ENCODE measurements at places on chromosomes 11 and 22. TPM values are rescaled to one million over a fixed set of nuclear protein-coding genes. Genes with fewer than 3 reads are reported as not detected.

GLYAT gene
- not detected for total RNA-seq

MISFA gene
- 4.2 TPM for total RNA-seq

ABCG4 gene
- total RNA-seq, result not detected

OR5M3 gene
- total RNA-seq, result not detected

CARNS1 gene
- total RNA-seq, result 0.36 TPM

EIF4ENIF1 gene
- 21.4 TPM for total RNA-seq

RPS6KB2 gene
- 30.6 TPM for total RNA-seq

MFNG gene
- total RNA-seq, result 15.3 TPM

FOSL1 gene
- 2.8 TPM for total RNA-seq

MGAT3 gene
- 1.4 TPM for total RNA-seq

CEND1 gene
- total RNA-seq, result 3.0 TPM

PRODH gene
- 3.6 TPM for total RNA-seq

- DNase-seq, result peak; percentile 48
Observed at GRCh38 chr11:70490723-70491558, 92.6 kb downstream of the CTTN start.

GRCh38 chr11:34680918-34681586 lies 60.2 kb downstream of the EHF start:
- no peak for DNase-seq

DNA sequence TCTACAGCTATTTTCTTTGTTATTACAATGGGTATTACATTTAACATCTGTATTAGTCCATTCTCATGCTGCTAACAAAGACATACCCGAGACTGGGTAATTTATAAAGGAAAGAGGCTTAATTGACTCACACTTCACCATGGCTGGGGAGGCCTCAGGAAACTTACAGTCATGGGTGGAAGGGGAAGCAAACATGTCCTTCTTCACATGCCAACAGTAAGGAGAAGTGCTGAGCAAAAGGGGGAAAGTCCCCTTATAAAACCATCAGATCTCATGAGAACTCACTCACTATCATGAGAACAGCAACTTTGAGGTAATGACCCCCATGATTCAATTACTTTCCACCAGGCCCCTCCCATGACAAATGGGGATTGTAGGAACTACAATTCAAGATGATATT lies 16.5 kb upstream of the KMT5B start:
- no peak for DNase-seq

GRCh38 chr22:28761449-28761755 lies 11.1 kb upstream of the CCDC117 start:
- no peak for DNase-seq

- no peak for DNase-seq
Observed at GRCh38 chr11:133618544-133618943, 86.2 kb upstream of the OPCML start.

DNA sequence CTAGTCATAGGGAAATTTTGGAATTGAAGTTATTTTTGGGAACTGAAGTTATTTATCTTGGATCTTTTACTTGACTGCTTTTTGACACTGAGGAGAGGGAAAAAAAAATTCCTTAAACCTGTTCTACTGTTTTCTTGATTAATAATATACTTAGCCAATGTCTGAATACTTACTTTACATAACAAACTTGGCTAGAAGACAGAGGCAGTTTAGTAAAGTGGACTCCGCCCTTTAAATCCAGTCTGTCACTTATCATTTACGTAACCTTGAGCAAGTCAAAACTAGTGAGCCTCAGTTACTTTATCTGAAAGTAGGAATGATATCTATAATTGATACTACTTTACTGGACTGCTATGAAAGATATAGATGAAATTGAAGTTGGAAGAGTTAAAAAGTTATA lies 19.5 kb downstream of the CTSC start:
- DNase-seq, result no peak

- DNase-seq, result no peak
Observed at GRCh38 chr11:103683576-103683975, 352.9 kb upstream of the DDI1 start.

GRCh38 chr11:30423886-30424285 lies 101.0 kb downstream of the ARL14EP start:
- no peak for DNase-seq

GRCh38 chr22:17350292-17350691 lies 19.0 kb upstream of the CECR2 start:
- DNase-seq, result no peak

DNA sequence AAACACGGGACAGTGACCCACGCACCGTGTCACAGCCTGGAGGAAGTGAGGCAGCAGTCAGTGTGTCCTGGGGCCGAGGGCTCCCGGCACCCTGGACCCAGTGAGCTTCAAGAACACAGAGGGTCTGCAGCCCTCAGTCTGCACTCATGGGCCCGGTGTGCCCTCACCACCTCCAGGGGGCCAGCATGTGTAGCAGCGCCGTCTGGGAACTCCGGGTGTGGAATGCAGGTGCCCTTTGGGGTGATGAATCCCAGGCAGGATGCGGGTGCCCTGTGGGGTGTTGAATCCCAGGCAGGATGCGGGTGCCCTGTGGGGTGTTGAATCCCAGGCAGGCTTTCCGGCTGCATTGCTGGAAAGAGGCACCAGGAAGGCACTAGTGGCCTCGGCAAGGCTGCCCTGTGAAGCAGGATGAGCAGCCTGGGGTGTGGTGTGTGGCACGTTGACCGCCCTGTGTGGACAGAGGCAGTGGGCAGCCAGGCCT lies 1399.9 kb downstream of the BRD1 start:
- no peak for DNase-seq

DNA sequence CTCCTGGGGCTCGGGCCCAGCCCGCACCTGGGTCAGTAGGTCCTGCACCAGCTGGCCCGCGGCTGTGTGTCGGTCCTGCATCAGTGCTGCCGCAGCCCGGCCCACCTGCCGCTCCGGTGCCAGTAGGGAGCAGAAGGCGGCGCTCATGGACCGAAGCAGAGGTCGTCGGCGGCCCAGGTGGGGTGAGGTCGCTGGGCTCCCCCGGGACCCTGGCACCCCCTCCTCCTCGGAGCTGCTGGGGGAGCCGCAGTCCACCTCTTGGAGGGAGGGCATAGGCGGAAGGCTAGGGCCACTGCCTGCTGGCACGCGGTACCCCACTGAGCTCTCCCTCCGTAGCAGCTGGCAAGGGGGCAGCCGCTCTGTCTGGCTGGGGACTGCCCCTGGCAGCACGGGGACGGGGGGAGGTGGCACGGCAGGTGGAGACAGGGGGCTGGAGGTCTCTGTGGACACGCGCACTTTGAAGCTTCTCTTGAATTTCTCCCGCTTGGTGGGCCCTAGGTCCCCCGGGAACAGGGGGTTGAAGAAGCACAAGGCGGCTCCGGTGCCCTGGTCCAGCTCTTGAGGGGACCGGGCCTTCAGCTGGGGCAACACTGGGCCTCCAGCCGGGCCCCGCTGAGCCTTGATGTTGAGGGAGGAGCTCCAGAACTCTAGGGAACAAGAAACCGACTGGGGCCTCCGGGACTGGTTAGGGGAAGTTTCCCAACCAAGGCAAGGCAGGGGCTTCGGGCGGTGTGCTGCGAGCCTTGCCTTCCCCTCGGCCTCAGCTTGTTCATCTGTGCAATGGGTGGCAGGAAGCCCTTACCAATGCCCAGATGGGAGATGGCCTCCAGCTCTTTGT lies 1.4 kb downstream of the RIN1 start:
- peak; percentile 68 for DNase-seq

DNA sequence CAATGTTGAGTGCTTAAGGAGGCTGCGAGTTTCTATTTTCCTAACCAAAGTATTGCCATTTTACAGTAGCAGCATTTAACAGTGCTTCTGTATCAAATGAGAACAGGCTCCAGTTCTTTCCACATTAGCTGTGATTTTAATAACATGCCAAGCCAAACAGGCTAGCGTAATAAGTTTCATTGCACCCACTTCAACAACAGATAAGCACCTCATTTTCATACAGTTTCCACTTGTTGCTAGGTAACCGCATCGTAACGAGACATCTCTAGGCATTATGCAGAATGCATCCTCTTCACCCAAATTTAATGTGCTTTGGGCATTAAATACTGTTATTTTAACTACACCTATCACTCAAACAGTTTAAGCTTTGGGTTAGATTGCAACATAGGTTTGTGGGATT lies 79.0 kb downstream of the CADM1 start:
- DNase-seq, result no peak

DNA sequence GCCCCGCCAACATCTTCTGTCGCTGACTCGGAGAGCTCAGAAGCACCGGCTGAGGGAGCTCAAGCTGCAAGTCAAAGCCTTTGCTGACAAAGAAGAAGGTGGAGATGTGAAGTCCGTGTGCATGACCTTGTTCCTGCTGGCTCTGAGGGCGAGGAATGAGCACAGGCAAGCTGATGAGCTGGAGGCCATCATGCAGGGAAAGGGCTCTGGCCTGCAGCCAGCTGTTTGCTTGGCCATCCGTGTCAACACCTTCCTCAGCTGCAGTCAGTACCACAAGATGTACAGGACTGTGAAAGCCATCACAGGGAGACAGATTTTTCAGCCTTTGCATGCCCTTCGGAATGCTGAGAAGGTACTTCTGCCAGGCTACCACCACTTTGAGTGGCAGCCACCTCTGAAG lies 6.7 kb downstream of the RAG1 start:
- DNase-seq, result no peak

GRCh38 chr22:46582281-46582933 lies 37.8 kb upstream of the GRAMD4 start:
- DNase-seq, result peak; percentile 58

DNA sequence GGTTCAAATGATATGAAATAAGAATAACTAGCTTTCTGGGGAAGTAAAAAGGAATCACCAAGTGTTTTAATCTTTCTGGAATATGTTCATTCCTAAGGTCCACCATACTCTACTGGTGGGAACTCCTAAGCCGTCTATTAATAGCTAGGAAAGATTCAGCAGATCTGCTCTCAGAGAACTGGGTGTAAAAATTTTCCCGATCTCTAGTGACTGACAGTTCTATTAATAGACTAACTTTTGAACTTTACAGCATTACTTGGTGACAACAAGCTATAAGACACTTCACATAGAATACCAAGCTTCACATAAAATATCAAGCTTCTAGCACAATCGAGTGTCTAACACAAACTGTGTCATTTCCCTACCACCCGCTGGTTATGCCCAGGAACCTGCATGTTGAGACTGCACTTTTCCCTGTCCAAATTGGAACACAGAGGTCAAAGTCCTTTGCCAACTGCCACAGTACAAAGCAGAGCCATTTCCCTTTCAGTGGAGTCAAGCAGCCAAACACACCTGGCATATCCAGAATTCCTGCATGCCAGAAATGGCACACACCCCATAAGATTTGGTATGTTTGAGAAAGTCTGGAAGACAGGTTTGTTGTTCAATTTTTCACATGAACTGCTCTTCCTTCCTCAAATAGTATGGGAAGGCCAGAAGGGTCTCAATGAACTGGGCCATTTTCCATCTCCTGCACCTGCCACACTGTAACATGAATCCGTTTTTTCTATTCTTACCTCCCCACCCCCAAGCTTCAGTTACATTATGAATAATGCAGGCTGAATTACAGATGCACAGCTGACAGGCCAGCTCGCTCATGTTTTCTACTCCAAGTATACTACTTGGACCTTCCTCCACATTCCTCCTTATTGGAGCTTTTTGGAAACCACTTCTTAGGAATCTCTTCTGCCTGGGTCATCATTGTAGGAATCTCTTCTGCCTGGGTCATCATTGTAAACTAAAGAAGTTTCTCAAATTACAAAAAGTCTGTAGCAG lies 3.7 kb downstream of the OSBP start:
- no peak for DNase-seq

DNA sequence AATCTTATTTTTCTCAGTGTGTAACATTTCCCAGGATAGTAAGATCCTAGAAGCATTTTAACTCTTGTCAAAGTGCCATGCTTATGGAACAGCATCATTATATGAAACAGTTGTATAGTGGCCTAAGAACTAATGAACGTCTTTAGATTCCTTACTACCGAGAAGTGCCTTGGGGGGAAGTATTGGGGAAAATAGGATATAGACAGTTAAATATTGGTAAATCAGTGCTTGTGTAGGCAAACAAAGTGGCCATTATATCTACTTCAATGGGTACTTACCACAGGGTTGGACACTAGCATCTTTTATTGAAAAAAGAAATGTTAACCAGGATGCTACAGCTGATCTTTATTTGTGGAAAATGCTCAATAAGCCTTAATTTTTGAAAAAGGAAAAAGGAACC lies 11.3 kb downstream of the FAR1 start:
- no peak for DNase-seq

GRCh38 chr11:6587360-6587953 lies 16.0 kb downstream of the RRP8 start:
- peak; percentile 87 for DNase-seq

- DNase-seq, result no peak
Observed at GRCh38 chr22:17984114-17984513, 40.2 kb downstream of the MICAL3 start.

- peak; percentile 87 for DNase-seq
Observed at GRCh38 chr11:76445121-76446084, 585 bp downstream of the EMSY start.

DNA sequence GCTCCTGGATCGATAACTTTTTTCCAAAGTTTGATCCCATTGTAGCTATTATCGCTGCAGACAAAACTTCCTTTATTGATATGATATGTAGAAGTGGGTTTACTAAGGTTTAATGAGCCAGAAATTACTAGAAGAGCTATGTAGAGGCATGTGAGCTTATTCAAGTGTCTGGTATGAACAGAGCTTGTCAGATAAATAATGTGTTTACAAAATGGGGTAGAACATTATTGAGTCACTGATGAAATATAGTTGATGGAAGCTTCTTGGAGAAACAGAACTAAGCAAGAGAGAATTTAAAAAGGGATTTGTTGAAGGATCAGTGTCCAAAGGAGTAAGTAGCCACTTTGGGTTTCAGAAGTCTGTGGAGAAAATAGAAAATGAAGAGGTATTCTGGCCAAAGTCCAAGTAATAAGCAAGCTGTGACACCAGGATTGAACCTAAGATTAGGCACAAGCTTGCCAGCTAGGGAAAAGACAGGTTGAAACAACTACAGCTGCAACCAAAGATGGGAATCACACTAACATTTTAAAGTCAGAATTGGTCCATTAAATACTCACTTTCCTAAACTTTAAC lies 104.3 kb downstream of the MAML2 start:
- no peak for DNase-seq

DNA sequence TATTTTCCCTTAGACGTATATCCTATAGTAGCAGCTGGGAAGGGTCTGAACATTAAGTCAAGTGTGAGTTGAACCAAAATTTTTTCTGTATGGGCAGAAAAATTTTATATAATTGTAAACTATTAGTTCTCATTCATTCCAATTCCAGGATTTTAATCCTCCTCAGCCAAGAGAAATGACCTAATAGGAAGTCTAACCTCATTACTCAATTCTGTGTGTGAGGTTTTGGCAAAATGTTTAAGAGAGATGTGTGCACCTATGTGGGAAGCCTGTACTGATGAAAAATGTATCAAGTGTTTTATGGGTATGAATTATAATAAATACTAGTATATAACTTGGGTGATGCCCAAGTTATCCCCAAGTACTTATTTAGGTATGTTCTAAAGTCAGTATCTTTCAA lies 311.6 kb upstream of the PITPNB start:
- no peak for DNase-seq
